ENCODE measurements at places on chromosomes 7 and 10.
A peak's percentile ranks its signal among the peaks of the same experiment; 100 is the strongest.

DNA sequence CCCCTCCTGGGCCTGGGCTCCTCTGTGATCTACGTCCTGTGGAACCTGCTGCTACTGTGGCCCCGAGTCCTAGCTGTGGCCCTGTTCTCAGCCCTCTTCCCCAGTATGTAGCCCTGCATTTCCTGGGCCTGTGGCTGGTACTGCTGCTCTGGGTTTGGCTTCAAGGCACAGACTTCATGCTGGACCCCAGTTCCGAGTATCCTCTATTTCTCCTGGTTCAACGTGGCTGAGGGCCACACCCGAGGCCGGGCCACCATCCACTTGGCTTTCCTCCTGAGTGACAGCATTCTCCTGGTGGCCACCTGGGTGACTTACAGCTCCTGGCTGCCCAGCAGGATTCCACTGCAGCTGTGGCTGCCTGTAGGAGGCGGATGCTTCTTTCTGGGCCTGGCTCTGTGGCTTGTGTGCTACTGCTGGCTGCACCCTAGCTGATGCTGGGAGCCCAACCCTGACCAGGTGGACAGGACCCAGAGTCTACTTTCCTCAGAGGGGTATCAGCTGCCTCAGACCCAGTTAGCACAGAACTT, 37.8 kb upstream of the MMD2 start:
- no peak for DNase-seq

DNA sequence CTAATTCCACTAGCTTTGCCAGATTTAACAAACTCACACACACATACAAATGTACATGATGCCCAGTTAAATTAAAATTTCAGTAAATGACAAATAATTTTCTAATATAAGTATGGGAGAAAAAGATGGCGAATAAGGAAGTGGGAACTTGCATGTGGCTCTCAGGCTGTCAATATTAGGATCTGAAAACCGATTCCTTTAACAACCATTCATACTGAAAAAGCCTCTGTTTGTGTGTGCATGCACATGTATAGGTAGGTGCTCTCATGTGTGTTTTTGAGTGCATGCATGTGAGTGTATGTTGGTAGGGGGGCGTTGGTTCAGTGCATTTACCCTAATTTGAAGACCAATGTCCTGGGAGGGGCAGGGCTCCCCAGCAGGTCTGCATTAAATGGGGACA, 125.3 kb downstream of the HTR7 start:
- no peak for DNase-seq

- peak; percentile 13 for DNase-seq
Observed at GRCh38 chr10:77391605-77392235, 245.9 kb downstream of the KCNMA1 start.

DNA sequence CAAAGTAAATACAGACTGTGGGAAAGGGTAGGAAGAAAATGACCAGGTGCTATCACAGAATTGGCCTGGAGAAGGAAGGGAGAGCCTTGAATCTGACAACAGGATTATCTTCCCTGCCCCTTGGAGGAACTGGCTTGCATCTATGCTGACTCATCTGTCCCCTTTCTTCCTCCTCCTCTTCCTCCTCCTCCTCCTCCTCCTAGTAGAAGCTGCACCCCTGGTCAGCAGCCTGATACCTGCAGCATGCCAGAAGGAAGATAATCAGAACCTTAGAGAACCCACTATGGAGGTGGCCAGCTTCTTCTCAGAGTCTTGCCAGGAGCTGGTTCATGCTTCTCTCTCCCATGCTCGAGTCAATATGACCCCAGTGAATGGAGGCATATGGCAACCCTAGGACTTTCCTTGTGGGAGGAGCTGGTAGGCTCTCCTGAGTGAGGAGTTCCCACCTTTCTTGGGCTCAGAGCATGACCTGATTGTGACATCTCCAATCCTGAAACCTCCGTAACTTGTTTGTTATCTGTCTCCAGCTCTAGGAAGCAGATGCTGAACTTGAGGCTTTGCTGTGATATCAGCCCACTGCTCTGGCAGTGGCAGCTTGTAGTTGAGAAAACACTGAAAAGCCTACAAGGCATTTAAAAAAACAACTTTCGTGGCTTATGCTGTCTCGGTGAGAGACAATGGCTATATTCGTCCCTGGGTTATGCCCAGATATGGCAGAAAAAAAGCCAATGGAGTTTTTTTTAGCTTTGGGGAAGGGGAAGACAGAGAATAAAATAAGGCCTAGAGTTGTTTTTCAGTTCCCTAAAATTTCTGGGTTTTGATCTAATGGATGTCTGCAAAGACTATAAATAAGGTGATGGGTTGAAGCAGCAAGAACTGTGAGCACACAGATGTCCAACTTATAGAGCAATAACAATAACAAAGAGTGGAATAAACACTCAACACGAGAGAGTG, 60.6 kb downstream of the CDHR3 start:
- peak; percentile 79 for DNase-seq

DNA sequence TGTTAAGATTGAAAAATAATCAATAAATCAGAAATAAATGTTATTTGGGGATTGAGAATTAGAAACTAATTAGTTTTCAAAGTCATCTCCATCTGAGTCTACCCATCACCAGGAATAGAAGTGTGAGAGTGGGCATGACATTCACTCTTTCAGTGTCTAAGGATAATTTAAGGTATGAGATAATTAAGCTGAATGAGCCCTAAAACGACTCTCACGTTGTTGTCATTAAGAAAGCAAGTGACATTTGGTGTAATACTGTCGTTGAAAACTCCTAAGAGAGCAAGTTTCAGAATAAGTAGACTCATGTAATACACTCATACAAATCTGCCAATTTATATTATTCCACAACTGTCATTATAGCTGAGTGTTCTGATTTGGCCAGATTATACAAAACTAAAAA, 7.1 kb downstream of the AGMO start:
- no peak for DNase-seq
